ENCODE measurements at places on chromosomes 2 and 18. TPM values are rescaled to one million over a fixed set of nuclear protein-coding genes. Genes with fewer than 3 reads are reported as not detected.

DNA sequence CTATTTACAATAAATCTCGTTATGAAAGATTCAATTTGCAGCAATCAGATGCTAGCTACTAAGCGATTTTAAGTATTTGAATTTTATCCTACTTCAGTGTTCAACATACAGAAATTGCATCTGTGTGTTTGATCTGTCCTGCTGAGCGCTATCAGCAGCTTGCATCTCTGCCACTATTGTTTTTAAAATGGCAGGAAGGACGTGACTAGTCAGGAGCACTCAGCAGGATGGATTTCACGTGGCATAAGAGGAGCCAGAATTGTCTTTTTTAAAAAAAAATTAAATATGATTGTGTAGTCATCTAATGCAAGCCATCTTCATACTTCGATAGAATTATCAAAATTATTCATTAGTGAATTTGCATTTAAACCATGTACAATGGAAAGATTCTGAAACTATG lies 2.8 kb upstream of the KLHL14 start:
- no peak for DNase-seq

DNA sequence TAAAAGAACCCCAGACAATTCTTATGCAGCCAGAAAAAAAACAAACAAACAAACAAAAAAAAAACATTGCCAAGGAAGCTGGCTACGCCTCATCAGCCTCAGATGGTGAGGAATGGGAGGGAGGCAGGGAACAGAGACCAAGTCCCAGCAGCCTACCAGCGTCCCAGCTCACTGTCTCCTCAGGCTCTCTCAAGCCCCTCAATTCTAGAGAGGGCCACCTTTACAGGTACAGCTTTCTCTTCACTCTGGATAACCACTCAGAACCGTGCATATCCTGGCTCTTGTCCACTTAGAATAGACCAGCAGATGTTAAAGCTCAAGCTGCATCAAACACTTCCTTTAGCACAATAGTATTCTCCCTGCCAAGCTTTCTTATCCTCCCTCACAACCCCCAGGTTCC lies 263.1 kb upstream of the CHAC2 start:
- DNase-seq = no peak

GRCh38 chr2:73259276-73259675 lies 25.0 kb downstream of the FBXO41 start:
- DNase-seq = no peak

GRCh38 chr2:101821828-101822458 lies 124.4 kb downstream of the MAP4K4 start:
- no peak for DNase-seq

- DNase-seq = no peak
Measured at GRCh38 chr2:213752575-213752974, 468.3 kb downstream of the SPAG16 start.

GRCh38 chr2:31354837-31355236 lies 59.7 kb downstream of the XDH start:
- peak; percentile 34 for DNase-seq

DNA sequence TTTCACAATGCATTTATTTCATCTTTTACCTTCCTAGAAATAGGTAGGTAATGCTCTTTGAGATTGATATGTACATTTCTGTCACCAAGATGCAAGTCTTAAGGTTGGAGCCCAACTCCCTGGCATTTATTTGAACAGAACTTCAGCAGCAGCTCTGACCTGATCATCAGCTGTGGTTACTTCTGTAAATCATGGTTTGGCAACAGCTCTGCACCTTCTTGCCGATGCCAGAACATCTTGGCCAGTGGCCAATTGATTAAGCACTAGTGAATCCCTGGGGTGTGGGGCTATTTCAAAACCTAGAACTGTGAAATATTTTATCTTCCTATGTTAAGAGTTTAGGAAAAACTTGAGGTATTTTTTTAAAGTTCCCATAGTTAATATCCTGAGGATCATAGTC lies 124.8 kb upstream of the NYAP2 start:
- DNase-seq = peak; percentile 4

DNA sequence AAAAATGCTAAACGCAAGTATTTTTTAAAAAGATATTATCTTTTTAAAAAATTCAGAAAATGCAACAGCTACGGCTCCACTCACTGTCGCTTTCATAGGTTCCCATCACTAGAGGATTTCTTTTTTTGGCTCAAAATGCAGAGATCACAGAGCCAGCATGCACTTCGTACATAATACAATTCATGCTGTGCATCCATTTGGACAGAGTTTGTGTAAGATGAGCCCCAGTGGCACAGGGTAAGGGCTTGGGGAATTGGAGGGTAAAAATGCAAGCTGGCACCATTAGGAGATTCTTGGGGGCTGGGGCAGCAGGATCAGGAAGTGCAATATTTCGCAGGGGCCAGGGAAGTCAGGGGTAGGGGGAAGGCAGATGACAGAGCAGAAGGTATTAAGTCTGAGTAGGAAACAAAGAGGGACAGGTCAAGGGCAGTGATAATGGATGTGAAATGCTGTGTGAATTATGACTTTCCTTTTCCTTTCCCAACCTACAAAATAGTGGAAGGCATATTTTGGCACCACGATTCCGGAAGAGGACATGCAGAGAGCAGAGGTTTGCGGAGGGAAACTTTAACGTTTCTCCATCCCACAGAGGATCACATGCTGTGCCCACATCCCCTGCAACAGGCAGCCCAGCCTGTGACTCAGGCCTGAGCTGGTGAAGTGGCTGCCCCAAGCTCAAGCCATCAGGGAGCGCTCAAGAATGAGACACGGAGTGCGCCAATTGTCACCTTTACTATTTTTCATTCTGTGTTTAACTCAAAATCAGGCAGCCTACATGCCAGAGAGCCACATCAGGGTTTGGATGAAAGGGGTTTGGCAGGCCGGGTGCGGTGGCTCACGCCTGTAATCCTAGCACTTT lies 4.7 kb downstream of the CAPG start:
- peak; percentile 90 for DNase-seq

GRCh38 chr18:37383036-37383785 lies 182.4 kb downstream of the CELF4 start:
- DNase-seq = peak; percentile 54

DNA sequence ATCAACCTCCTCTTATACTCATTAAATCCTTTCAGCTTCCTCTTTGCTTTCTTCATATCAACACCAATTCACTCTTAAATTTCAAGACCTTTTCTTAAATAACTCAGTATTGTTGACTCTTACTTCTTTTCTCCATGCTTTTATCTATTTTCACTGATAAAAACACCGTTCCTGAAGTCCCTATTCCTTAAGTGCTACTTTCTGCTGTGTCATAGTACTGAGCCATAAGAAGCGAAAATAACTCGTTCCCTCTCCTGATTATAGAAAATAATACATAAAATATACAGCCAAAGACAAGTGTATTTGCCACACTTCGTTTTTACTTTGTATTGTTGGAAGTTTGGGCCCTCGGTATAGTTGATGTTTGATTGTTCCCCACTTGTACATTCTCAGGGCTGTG lies 181.0 kb downstream of the DIS3L2 start:
- DNase-seq = no peak

GRCh38 chr2:68463287-68463877 lies 3.7 kb downstream of the FBXO48 start:
- DNase-seq = peak; percentile 76

DNA sequence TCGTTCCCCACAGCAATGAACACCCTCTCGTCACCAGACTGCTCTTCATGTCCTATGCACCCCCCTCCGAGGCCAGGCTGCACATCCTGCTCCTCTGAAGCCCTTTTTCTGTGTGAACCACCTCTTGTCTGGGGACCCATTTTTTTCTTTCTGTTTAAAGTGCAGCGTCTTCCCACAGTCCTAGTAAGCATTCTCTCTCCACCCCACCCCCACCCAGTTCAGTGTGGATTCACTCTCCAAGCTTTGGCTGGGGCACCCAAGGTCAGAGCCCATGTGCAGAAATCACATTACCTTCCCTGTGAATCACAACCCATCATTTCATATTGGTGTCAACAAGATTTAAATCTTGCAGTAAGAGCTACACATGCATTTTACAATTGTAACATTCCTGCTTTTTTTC lies 26.4 kb upstream of the PKDCC start:
- DNase-seq = peak; percentile 42

DNA sequence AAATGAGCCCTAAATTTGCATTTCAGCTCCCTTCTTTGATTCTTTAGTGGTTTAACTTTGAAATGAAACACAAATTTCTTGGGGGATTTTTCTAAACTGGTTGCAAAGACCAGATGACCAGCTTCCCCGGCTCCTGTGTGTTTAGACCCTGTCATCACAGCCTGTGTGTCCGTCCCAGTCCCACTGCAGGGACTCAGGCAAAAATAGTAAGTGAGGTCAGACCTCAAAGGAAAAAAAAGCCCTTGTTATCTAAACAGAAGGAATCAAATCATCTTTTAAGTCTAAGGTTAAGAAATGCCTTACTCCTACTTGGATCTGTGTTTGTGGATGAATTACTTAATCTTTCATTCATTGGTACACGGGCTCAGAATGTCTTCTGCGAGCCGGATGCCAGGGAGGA lies 423.7 kb downstream of the LPIN1 start:
- no peak for DNase-seq

GRCh38 chr2:137935591-137935990 lies 28.7 kb upstream of the HNMT start:
- no peak for DNase-seq

DNA sequence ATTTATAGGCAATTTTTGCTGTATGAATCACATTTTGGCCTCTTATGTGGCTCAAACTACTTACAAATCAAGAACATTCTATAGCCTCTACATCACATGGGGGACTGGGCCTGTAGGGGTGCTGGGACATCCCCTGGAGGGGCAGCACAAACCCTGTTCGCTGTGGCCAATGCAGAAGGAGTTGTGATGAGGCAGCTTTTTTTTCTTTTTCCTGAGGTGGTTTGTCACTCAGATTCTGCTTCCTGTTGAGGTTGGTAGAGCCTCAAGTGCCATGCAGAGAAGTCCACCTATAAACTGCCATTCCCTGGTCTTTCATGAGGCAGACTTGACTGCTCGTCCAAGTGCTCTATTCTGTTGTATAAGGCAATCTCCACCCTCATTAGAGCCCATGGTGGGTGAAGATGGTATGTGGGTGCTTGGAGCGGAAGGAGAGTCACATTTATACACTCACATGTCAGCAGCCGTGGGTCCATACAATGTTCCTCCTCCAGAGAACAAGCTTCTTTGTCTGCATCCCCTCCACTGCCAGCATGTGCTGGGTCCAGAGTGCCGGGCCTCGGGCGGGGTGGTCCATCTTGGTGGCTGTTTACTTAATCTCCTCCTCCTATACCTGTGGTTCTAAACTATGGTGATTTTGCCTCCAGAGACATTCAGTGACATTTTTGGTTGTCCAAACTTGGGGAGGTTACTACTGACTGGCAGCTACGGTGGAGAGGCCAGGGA lies 120.3 kb downstream of the ACOXL start:
- DNase-seq = peak; percentile 9

DNA sequence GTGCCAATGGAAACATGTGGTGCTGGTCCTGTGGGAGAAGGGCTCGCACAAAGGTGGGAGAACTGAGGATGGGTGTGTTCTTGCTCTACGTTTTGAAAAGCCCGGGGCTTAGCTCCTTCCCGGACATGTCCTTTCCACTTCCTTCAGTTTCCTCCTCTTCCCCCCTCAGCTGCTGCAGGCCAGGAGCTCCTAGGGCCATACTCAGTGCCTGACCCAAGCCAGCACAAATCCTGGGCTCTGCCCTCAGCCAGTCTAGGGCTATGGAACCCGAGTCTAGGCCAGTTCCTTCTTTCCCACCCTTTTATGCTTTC lies 1.4 kb upstream of the SIX2 start:
- DNase-seq = peak; percentile 23

GRCh38 chr2:126787289-126787688 lies 111.4 kb upstream of the TEX51 start:
- DNase-seq = no peak

DNA sequence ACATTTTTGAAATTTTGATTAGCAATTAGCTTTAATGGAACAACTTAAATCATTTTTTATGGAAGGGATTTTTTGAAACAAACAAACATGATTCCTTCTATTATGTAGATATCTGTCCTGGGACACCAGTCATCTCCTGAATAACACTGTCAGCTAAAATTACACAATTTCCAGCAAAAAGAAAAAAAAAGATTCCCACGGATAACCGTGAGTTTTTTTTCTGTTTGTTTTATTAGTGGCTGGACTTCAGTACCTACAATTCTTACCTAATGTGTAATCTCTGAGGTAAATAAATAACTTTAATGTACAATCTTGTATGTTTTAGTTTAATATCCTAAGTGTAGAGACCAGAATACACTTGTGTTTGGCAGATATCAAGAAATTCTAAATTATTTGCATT lies 126.6 kb upstream of the KYNU start:
- DNase-seq = no peak

DNA sequence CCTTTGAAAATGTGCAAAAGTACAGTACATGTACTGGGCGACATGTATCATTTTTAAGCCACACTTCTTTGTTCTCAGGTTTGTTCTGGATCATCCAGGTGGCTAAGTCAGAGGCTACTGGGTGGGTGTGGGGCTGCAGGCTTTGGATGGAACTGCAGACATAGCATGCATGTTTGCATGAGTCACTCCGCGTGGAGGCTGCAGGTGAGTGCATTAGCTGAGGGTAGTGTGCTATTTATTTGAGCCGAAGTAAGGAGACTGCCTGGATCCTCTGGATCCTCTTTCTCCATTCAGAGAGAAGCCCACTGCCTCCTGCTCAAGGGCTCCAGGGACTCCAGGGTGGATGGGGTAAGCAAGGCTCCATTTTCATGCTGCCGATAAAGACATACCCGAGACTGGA lies 9.4 kb upstream of the NEURL3 start:
- no peak for DNase-seq

GRCh38 chr18:25896178-25896780 lies 194.1 kb downstream of the SS18 start:
- DNase-seq = peak; percentile 67

DNA sequence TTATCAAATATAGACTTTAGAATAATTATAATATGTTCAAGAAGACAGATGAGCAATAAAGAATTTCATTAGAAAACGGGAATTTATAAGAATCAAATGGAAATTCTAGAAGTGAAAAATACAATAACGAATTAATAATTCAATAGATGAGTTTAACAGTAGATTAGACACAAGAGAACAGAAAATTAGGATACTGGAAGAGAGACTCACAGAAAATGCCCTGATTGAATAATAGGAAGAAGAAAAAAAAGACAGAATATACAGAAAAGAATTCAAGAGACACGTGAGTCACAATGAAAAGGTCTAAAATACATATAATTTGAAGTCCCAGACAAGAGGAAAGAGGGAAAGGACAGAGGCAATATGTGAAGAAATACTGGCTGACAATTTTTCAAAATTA lies 354.7 kb downstream of the CLIP4 start:
- DNase-seq = no peak

Gene GPBAR1
- polyA plus RNA-seq = not detected

Gene SERPINB11
- polyA plus RNA-seq = not detected

Gene SNRPD1
- 162 TPM for polyA plus RNA-seq

Gene TGFA
- polyA plus RNA-seq = 9.7 TPM

Gene ARHGEF33
- polyA plus RNA-seq = 0.52 TPM

Gene SLC19A3
- 0.71 TPM for polyA plus RNA-seq

Gene TMEM37
- polyA plus RNA-seq = 0.53 TPM

Gene BUB1
- polyA plus RNA-seq = 13.0 TPM

Gene RHBDD1
- 30.9 TPM for polyA plus RNA-seq

Gene CBLN2
- polyA plus RNA-seq = not detected

Gene PRR30
- polyA plus RNA-seq = not detected

Gene TPO
- not detected for polyA plus RNA-seq
